ENCODE measurements at places on chromosomes 1 and 21.

GRCh38 chr1:248857201-248857600 lies 1.7 kb downstream of the ZNF692 start:
- no peak for DNase-seq

- no peak for DNase-seq
Observed at GRCh38 chr1:207264663-207265252, 56.7 kb upstream of the CD55 start.

DNA sequence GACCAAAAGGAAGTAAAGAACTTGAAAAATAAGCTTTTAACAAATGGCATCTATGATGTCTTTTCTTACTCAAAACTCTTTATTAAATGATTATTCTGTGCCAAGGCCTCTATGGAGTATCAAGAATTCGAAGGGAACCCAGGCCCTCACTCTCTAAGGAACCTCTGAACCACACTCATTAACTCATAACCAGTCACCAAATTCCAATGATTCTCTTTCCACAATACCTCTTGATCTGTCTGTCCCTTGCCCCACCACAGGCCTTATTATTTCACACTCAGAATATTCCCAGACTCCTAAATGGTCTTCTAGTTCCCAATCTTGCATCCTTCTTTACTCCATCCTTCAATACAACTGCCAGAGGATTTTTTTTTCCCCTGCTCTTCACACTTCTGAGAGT lies 37.0 kb downstream of the PCSK9 start:
- DNase-seq: no peak

GRCh38 chr1:113691184-113691583 lies 68.1 kb downstream of the PHTF1 start:
- DNase-seq: no peak

DNA sequence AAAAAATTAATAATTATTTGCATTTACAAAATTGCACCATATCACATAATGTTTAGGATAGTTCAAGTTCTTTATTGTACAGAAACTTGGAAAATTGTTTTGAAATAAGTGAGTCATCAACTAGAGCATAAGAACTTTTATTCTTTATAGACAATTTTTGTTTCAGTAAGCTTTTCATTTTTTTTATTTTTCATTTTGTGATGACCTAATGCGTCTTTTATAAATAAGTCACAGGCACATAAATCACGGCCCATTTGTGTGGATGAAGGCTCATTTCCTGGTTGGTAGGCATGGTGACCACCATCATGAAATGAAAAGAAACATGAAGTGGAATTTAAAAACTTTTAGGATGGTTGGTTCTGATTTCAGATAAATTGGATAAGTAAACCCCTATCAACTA lies 39.3 kb downstream of the SPAG17 start:
- no peak for DNase-seq

DNA sequence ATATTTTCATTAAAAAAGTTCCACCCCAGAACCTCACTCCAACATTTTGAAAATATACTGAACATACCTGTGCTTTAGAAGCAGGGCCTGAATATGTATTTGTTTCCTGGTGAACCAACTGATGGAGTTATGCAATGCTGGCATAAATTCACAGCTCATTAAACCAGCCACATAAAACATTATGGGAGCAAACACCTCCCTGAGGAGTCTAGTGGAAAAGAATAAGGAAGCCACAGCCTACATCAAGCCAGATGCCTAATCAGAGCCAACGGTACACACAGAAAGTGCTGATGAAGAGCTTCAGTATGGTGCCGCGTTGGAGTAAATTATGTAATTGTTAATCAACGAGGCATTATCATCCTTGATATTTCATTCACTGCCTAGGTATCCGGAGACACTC lies 199.5 kb downstream of the AJAP1 start:
- DNase-seq: no peak

- no peak for DNase-seq
Observed at GRCh38 chr21:34882719-34883131, 166.4 kb downstream of the RUNX1 start.

- DNase-seq: no peak
Observed at GRCh38 chr1:54355931-54356679, 50.1 kb downstream of the SSBP3 start.

GRCh38 chr1:229640455-229640854 lies 14.4 kb downstream of the URB2 start:
- DNase-seq: no peak

DNA sequence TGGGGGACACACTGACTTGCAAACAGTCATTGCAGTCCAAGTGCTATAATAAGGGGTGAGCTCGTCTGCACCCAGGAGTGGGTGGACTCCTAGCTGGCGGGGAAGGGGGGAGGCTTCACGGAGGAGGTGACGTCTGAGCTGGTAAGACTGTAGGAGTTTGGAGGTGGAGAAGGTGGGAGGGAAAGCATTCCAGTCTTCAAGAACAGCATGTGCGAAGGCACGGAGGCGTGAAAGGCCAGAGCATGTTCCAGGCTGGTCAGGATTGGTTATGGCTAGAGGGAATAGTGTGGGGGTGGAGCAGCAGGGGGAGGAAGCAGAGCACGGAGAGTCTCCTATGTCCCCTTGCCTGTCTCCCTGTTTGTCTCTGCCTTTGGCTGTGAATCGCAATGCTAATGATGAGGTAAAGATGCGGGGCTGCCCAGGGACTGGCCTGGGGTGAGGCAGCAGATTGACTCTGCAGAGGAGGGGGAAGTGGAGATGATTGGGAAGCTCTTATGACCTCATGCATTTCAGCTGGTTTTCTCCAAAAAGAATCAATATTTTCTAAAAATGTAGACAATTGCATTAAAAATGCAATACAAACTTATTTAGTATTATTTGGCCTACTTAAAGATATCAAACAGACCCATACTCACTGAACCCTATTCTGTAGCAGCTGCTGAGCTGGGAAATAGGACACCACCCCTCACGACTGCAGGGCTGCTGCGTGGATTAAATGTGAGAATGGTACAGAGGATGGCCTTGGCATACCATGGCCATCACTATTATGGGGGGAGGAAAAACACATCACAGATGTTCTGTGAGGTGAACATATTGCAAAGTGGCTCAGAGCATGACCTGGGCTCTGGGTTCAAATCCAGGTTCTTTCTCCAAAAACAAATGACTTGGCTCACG lies 2.6 kb upstream of the ZNF436 start:
- no peak for DNase-seq

DNA sequence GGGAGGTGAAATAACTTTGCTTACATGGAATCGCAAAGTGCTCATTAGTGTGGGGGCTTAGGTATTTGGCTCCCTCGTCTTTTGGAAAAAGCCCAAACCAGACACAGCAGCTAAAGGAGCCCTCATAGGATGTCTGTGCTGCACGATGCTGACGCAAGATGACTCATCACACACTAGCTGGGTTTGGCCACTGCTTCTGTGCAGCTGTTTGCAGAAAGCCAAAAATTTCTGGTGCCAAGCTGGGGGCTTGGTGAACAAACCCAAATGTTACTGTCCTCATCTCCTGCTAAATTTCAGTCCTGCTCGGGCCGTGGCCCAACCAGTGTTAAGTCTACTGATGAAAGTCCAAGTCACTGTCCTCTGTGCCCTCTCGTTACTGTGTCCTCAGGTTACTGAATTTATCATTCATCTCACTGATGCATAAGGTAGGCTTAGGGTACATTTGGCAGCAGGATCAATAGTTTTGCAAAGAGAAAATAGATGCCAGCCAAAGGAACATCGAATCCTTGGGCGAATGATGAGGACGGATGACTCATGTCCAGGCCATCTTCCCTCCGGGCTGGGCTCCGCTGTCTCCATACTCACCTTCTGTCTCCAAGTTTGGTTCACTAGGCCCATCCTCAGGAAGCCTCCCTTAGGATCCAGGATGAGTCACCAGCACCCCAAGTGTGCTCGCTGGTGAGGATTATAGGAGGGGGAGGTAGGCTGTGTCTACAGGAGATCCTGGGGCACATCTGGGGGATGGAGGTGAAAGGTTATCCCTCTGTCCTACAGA lies 177.7 kb downstream of the ADSS2 start:
- DNase-seq: no peak

DNA sequence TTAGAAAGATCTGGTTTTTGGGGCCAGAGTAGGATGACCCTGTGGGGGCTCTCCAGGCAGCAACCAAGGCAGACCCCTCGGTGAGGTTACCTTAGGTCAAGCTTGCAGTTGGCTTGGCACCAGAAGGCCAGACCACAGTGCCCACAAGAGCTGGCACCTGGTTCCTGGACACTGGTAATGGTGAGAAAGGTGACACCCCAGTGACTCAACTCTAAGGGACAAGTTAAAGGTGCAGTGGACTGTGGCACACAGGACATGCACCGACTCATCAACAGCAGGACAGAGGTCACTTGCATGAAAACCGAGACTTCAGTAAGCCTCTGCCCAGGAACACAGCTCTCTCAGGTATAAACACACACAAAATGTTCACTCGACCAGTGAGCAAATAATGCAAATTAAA lies 6.7 kb downstream of the LRRC38 start:
- DNase-seq: no peak

DNA sequence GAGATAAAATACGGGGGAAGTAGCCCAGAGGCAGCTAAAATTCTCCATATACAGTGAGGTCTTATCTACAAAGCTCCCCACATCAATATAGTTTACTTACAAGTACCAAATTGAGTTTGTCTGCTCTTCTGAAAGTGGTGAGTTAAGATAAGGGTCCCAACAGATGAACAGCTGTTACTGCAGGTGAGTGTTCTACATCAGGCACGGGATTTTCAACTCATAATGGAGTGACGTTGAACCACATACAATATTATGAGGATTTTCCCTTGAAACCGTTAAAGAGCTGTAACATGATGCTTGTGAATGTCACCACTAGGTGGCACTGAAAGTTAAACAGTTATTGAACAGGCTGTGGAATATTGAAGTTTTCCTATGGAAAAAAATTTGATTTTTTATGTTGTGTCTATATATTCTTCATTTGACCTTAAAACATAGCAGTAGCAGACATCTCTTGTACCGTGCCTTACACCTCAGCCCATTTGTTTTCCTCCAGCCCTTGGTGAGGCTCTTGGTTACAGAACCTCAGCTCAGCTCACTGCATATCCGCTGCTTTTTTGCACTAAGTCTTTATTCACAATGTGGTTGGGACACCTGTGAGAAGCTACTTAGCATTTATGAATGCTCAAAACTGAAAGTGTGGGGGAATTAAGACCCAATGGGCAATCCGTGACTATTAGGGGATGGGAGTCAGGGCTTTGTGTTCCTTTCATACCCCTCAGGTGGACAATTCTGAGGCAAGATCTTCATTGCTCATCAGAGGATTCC lies 23.2 kb downstream of the CD1D start:
- DNase-seq: no peak

DNA sequence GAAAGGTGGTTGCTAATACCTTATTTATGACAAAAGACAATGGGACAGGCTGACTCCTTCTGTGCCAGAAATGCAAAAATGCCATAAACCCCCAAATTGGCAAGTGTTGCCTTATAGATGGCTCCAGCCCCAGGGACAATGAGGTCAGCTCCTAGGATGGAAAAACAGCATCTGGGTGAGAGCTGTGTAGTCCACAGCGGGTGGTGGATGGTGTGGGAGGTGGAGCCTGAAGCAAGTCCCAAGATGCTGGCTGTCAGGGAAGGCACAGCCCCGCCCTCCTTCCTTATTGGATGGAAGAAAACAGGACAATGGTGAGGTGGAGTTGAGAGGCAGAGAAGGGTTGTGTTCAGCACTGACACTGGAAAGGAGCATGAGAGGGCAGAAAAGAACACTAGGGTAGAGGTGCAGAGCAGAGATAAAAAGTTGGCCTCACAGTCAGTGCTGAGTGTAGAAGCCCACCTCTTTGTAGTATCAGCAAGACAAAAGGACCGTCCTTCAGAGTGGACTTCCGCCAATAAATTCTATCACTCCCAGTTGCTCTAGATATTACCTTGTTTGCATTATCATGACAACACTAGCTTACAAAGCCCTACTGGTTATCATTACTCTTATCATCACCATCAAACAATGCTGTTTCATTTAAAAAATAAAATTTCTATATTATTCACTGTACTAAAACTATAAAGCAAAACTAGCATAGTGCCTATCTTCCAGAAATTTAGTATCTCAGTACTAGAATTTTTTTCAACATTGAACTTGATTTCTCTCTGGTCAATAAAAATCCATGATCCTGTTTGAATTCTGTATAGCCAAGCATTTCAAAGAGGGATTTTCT lies 3.7 kb upstream of the SDE2 start:
- DNase-seq: no peak

DNA sequence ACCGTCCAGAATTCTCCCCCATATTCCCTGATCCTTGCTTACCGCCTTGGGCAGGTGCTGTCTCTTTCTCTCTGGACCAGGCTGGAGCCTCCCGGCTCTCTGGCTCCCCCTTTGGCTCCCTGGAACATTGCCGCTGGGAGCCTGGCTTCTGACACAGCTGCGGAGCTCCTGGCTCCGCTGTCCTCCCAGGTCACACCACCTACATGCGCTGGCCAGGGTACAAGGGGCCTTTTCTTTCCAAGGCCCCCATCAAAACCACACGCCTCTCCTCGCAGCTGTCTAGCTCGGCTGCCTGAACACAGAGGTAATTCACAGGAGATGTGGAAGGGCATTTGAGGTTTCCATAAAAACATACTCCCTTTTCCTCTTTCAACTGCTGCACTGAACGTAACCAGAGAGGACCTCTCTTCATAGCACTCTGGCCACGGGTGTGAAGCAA lies 7.5 kb upstream of the ZNF648 start:
- no peak for DNase-seq

GRCh38 chr1:183914891-183915290 lies 110.0 kb downstream of the RGL1 start:
- no peak for DNase-seq

DNA sequence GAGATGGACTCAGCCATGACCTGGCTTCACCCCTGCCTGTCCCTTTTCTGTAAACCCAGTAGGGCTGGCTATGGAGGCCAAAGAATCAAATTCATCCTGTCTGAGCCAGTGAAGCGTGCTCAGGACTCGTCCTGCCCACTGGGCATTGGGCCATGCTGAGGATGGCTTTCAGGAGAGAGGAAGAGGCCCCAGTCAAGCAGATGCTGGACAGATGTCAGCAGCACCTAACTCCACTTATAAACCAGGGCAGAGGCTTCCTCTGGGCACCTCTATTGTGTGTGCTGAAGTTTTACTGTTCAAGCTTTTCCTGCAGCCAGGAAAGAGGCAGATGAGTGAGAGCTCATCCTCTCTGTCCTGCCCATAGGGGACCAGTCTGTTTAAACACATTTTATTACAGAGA lies 97.4 kb upstream of the GCLM start:
- DNase-seq: no peak

DNA sequence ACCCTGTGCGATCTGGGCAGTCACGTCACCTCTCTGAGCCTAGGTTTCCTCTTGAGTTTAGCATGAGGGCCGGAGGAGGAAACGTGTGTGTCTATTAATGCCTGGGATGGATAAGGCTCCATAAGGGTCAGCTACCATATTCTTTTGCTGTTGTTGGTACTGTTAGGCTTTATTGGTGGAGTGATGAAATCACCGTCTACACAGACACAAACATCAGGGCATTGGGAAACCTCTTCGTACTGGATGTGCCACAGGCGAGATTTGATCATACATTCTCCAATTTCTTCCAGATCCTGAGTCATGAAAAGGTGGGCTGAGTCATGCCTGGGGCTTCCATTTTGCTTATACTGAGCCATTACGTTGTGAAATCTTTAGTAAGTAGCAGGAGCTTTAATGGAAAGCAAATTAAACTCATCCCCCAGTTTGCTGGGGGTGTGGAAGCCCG lies 24.9 kb upstream of the GRHL3 start:
- DNase-seq: no peak

- DNase-seq: no peak
Observed at GRCh38 chr1:224724566-224724965, 108.4 kb downstream of the CNIH3 start.

- no peak for DNase-seq
Observed at GRCh38 chr1:200483491-200484143, 73.8 kb upstream of the ZNF281 start.

- no peak for DNase-seq
Observed at GRCh38 chr1:182166750-182167149, 105.2 kb upstream of the ZNF648 start.

- no peak for DNase-seq
Observed at GRCh38 chr1:20997602-20998224, 179.0 kb downstream of the EIF4G3 start.

Data from T-helper 1 cell (primary cell).